ENCODE measurements at places on chromosomes 7 and 10.

GRCh38 chr10:132115732-132116131, 50.0 kb downstream of the JAKMIP3 start:
- DNase-seq: peak; percentile 51

- peak; percentile 19 for DNase-seq
These were observed 56.6 kb upstream of the BET1 start for GRCh38 chr7:94060752-94061151.

DNA sequence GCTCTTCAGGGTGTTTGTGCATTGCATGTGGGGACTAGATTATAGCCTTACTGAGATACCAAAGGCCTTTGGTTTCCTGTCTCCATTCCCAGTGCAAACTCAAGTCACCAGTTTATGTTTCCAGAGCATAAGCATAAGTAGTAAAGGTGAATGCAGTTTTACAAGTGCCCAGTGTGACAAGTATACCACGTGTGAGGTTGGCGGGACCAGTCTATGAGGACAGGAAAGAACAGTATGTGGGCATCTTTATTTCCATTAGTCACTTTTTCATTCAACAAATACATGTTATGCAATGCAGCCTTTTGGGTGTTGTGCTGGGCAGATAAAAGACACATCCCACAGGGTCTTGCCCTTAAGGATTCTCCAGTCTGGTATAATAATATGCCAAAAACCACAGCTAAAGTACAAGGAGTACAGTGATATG, 146.5 kb downstream of the ARID5B start:
- no peak for DNase-seq

- no peak for DNase-seq
These were observed 134.6 kb upstream of the TRIM24 start for GRCh38 chr7:138325434-138325833.

DNA sequence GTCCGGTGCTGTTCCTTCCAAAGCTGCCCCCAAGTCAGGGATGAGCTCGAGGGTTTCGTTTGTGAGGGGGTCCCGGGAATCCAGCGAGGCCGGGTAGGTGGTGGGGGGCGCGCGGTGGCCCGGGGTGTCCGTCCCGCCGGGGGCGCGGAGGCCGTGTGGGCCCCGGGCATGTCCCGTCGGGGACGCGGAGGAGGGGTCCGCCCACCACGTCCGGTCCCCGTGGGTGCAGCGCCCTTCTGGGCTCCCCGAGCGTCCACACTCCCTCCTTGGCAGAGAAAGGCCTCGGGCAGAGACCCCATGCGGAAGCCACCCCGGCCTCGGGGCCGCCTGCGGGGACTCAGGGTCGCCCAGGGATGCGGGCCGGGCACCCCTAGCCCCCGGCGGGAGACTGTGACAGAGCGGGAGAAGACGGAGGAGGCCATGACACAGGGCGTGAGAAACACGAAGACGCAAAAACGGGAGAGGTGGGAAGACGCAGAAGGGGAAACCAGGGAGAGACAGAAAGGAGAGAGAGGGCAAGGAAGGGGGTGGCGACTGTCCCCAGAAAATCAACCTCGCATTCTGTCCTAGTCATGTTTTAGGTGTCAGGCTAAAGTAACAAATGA, 640 bp upstream of the ZNF425 start:
- DNase-seq: peak; percentile 62

Data from AG20443 (cell line).